ENCODE measurements at places on chromosomes 16 and 17.

- no peak for DNase-seq
These were observed 41.1 kb upstream of the GSE1 start for GRCh38 chr16:85571813-85572619.

DNA sequence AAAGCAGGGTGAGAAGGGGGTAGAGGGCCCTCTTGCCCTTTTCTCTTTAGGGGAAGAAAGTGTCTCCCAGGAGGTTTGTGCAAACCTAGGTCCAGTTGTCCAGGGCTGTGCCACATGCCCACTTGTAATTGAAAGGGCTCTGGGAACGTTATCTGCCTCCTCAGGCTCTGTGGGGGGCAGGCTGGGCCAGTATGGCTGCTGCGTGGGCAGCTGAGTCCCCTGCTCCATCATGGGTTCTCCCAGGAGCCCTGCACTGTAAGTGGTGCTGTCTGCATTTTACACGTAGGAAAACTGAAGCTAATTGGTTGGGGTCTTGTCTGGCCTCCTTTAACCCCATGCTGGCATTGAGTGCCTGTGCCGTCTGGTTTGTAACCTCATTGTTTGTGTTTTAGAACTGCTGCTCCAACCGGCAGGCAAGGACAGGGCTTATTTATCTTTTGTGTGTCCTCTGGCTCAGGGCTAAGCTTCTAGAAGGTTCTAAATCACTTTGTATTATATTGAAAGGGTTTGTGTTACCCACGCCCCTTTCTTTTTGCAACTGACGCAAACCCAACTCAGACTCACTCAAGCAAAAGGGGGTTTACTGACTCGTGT, 117.7 kb upstream of the CIBAR2 start:
- DNase-seq: no peak

- DNase-seq: no peak
These were observed 180.5 kb downstream of the IRX3 start for GRCh38 chr16:54106057-54106456.

DNA sequence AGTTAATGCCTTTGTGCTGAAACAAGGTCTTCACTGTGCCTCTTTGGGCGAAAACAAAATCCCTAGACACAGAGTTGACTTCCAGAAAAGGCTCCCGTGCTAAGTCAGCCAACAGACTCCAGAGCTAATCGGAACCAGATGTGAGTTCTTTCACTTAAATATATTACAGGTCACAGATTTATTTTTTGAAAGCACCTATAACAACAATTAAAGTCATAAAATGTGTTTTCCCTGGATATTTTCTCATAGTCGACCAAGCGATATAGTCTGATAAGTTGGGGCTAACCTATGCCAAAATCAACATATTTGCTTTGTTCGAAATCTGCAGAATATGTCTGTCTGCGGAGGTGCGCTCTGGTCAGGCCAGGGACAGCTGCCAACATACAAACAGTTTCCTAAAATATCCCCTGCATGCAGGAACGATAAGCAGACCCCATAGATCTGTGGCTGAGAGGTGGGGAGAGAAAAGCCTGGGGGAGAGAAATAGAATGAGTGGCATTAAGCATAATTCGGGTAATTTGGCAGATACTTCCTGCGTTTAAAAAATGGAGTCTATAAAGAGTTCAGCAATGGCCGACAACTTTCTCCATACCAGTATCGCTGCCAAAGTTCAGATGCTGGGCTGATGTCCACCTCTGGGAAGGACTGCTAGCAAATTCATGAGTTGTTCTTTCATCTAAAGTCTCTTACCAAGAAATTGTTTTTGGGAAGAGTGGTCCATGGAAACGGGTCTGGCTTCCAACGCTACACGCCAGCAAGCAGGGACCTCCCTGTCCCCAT, 50.8 kb upstream of the MYH10 start:
- no peak for DNase-seq

GRCh38 chr16:72372087-72373045, 200.4 kb upstream of the PMFBP1 start:
- no peak for DNase-seq

DNA sequence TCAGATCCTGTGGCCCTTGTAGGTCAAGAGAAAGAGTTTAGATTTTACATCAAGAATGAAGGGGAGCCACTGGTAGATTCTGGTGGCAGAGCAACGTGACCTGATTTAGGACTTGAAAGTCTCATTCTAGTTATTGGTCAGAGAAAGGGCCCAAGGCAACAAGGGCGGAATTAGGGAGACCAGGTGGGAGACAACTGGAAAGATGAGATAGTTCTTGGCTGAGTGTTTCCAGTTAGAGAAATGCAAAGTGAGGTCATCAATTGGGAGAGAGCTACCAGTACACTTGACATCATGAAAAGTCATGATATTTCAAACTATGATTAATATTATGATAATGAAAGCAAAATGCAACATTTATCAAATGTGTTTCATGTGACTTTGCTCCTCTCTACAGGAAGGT, 147.2 kb upstream of the FAM20A start:
- DNase-seq: no peak

GRCh38 chr16:23987443-23987842, 151.7 kb downstream of the PRKCB start:
- no peak for DNase-seq

DNA sequence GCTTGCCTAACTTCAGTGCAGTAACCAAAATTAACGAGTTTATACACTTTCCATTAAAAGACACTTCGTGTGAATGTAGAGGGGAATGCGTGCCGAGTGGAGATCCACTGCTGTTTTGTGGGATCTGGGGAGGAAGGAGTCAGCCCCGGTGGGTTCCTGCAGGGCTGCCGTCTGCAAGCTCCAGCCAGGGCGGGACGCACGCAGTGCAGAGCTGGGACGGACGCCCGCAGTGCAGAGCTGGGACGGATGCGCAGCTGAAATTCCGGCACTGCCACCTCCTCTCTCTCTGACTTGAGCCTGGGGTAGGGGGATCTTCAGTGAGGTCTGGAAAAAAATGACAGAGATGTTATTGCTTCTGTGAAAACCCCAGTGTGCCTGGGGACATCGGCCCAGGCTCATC, 16.5 kb upstream of the ZC3H18 start:
- no peak for DNase-seq

- DNase-seq: no peak
These were observed 202.0 kb upstream of the SALL1 start for GRCh38 chr16:51353055-51353454.

- no peak for DNase-seq
These were observed 15.7 kb downstream of the IL34 start for GRCh38 chr16:70661918-70662641.

GRCh38 chr16:57151369-57151768, 34.5 kb downstream of the PSME3IP1 start:
- DNase-seq: no peak

DNA sequence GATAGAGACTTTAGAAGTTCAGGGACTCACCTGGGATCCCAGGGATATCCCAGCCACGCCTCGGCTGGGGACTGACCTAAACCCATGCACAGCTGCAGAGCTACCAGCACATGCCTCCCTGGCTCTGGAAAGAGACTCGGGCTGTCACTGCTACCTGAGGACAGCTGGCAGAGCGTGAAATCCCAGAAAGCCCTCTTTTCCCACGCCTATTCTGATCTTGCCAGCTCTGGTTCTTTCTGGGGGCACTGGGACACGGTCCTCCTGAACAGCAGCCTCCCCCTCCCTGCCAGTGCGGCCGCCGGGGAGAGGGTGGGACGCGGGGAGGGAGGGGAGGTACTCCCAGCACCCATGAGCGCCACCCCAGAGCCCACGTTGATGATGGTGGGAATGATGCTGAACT, 10.8 kb downstream of the P2RX5 start:
- DNase-seq: no peak

GRCh38 chr16:20916942-20917341, 16.4 kb downstream of the LYRM1 start:
- DNase-seq: no peak

DNA sequence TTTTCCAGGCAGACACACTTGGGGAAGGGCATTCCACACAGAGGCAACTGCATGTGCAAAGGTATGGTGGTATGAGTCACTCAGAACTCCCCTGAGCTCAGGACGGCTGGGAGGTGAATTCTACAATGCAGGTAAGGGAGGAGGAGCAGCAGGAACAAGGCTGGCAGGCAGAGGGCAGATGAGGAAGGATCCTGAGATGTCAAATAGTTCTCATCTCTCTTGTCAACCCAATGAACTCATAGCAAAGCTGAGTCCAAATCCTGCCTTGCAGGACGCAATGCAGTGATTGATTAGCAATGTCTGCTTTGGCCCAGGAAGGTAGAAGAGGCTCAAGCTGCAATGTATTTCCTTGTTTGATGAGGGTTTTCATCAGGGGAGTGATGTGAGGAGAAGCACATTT, 243.5 kb downstream of the XYLT1 start:
- DNase-seq: no peak

GRCh38 chr17:5840811-5841446, 229.2 kb upstream of the WSCD1 start:
- no peak for DNase-seq

- DNase-seq: no peak
These were observed 11.4 kb downstream of the MARVELD3 start for GRCh38 chr16:71637398-71637797.

GRCh38 chr17:3603119-3603869, 5.9 kb downstream of the TRPV1 start:
- DNase-seq: peak; percentile 48

Data from H54 (cell line).